Parietal lobe (tissue), 2 donors: ENCODE measurements at places on chromosomes 12 and 14. TPM values are rescaled to one million over a fixed set of nuclear protein-coding genes. Genes with fewer than 3 reads are reported as not detected.

SLC35F4 gene
- 3.8 TPM for total RNA-seq

CPM gene
- 0.94 TPM for total RNA-seq

DNAJC22 gene
- total RNA-seq, result not detected

TRHDE gene
- 21.3 TPM for total RNA-seq

AQP2 gene
- total RNA-seq, result not detected

KRT75 gene
- not detected for total RNA-seq

NR2C1 gene
- total RNA-seq, result 84.2 TPM
